Pericardium fibroblast (primary cell): ENCODE measurements at places on chromosomes 11 and 22. TPM values are rescaled to one million over a fixed set of nuclear protein-coding genes. Genes with fewer than 3 reads are reported as not detected.

Gene OR6T1
- total RNA-seq: not detected in 2 replicates

Gene KCNK4
- total RNA-seq: 0.26 TPM in 1 of 2 replicates, not detected in the other

Gene CHKA
- 10.2 and 12.0 TPM in 2 replicates for total RNA-seq

Gene GGT1
- total RNA-seq: 0.12 and 2.5 TPM in 2 replicates

Gene GPR83
- not detected in 2 replicates for total RNA-seq

Gene C11orf97
- total RNA-seq: not detected in 2 replicates

Gene RASSF7
- 4.4 and 27.9 TPM in 2 replicates for total RNA-seq

Gene MS4A6E
- not detected in 2 replicates for total RNA-seq

Gene PRRG4
- not detected in 2 replicates for total RNA-seq

Gene RIMBP3C
- 1.1 and 1.3 TPM in 2 replicates for total RNA-seq

Gene ACTN3
- total RNA-seq: under 0.01 and 0.26 TPM in 2 replicates

Gene CRYAB
- 44.4 and 88.3 TPM in 2 replicates for total RNA-seq

Gene PHLDA2
- 12.9 and 19.1 TPM in 2 replicates for total RNA-seq

Gene ADM
- total RNA-seq: 381 and 509 TPM in 2 replicates

Gene IL18
- 4.1 and 5.2 TPM in 2 replicates for total RNA-seq

Gene MS4A4A
- not detected in 2 replicates for total RNA-seq

Gene DCPS
- total RNA-seq: 9.7 and 20.7 TPM in 2 replicates

Gene KCNJ1
- not detected in 2 replicates for total RNA-seq

Gene ISX
- total RNA-seq: not detected in 2 replicates

Gene CDK2AP2
- 26.0 and 47.0 TPM in 2 replicates for total RNA-seq

Gene E2F8
- under 0.01 TPM in 1 of 2 replicates, not detected in the other for total RNA-seq

Gene GAL3ST1
- 0.12 TPM in 1 of 2 replicates, not detected in the other for total RNA-seq

Gene SCN3B
- total RNA-seq: under 0.01 and 0.34 TPM in 2 replicates

Gene IGLL1
- total RNA-seq: not detected in 2 replicates

Gene FBLN1
- total RNA-seq: 189 and 709 TPM in 2 replicates

Gene CBLIF
- total RNA-seq: not detected in 2 replicates

Gene PLAAT2
- not detected in 2 replicates for total RNA-seq

Gene MMP10
- 0.12 and 1.7 TPM in 2 replicates for total RNA-seq

Gene LAYN
- total RNA-seq: 12.3 and 18.3 TPM in 2 replicates

Gene OR5P2
- not detected in 2 replicates for total RNA-seq

Gene PATE1
- not detected in 2 replicates for total RNA-seq

Gene KRTAP5-1
- total RNA-seq: not detected in 2 replicates

Gene ADAMTS8
- total RNA-seq: 0.12 TPM in 1 of 2 replicates, not detected in the other

Gene CNGA4
- not detected in 2 replicates for total RNA-seq

Gene TUB
- 6.3 and 8.3 TPM in 2 replicates for total RNA-seq

Gene OR51E2
- total RNA-seq: not detected in 2 replicates

Gene FOLR1
- 2.5 TPM in 1 of 2 replicates, not detected in the other for total RNA-seq

Gene CARD18
- not detected in 2 replicates for total RNA-seq

Gene CHST1
- 6.3 and 7.2 TPM in 2 replicates for total RNA-seq

Gene IL17REL
- not detected in 2 replicates for total RNA-seq

Gene INS
- total RNA-seq: not detected in 2 replicates

Gene ME3
- total RNA-seq: 11.3 and 18.8 TPM in 2 replicates

Gene MMP11
- 9.6 and 12.3 TPM in 2 replicates for total RNA-seq

Gene C2CD3
- total RNA-seq: 11.4 and 16.3 TPM in 2 replicates

Gene HOATZ
- total RNA-seq: not detected in 2 replicates

Gene OR8D1
- total RNA-seq: not detected in 2 replicates

Gene NXPE2
- 0.26 TPM in 1 of 2 replicates, not detected in the other for total RNA-seq

Gene RPUSD4
- total RNA-seq: 13.8 and 19.3 TPM in 2 replicates

Gene RFPL2
- not detected in 2 replicates for total RNA-seq

Gene NFAM1
- total RNA-seq: not detected in 2 replicates

Gene MLC1
- 2.5 TPM in 1 of 2 replicates, not detected in the other for total RNA-seq
